Right kidney (tissue), 9 donors: ENCODE measurements at places on chromosomes 5 and 9.

DNA sequence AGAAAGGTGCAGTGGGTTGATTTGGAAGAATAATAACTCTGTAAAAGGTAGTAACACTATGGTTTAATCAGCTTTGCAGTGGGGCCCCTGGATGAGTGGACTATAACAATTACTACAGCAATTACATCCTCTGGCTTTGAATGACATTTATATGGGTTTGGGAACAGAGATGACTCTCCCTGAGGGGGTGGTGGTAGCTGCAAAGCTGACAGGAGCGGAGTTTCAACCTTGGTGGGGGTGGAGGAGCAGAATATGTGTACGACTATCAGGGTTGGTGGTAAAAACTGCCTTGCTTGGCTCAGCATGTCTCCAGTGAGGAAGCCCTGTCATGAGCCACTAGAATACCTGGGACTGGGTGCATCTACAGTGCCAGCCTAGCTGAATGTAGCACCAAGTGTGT is 28.3 kb upstream of the NR3C1 start:
- no peak for DNase-seq

DNA sequence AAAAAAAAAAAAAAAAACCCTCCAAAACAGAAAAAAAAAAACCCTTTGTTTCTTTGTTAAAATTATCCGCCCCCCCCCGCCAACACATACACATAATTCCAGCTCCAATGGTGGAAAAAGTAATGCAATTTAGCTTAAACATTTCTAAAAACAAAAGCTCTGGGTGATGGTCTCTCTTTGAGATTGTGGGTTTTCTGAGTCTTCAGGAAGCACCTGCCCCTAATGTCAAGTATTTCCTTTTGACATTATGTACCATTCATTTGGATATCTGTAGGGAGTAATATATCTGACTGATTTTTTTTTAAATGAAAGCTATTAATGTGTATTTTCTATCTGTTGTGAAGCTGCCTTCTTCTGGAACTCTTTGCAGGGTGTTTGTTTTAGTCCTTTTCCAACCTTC is 389.7 kb downstream of the TAF11L14 start:
- DNase-seq, result no peak

DNA sequence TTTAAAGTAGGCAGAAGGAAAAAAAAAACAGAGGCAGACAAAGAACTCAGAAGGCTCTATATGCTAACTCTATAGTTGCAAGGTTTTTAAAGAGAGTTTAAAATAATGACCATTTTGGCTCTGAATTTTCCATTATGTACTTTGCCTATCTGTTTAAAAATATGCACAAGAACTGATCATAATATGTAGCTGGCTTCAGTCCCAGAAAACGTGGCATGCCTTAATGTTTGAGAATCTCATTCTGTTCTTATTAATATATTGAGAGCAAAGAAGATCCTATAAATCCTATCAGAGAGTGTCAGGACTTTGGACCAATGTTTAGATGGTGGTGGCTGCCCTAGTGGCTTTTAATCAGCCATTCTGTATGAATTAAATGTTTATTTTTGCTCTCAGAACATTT is 121.5 kb downstream of the JMY start:
- no peak for DNase-seq

DNA sequence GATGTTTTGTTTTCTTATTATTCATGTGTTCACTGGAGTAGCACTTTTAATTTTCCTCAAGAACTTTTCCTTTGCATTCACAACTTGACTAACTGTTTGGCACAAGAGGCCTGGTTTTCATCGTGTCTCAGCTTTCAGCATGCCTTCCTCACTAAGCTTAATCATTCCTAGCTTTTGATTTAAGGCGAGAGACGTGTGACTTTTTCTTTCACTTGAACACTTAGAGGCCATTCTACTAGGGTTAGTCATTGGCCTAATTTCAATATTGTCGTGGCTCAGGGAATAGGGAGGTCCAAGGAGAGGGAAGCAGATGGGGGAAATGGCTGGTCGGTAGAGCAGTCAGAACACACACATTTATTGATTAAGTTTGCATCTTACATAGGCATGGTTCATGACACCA is 94.0 kb downstream of the ZNF462 start:
- DNase-seq, result no peak

DNA sequence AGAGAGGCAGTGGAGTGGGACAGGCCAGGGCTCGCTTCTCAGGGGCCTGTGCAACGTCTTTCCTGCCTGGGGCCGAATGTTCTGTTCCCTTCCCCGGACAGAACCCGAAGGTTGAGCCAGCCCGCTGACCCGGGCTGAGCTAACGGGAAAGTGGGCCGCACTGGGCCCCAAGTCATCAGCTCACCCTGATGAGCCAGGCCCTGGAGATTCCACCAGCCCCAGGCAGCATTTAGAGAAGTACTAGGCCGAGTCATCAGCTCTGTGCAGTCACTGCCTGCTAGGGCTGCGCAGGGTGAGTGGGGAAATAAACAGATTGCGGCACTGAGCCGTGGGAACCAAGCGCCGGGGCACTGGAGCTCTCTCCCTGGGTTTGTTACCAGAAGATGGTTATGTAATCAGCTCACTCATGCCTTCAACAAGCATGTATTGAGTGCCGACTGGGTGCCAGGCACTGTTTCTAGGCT is 29.1 kb upstream of the DUSP1 start:
- DNase-seq, result no peak

GRCh38 chr9:127567035-127567729 is 44.9 kb upstream of the STXBP1 start:
- DNase-seq, result peak; percentile 65

GRCh38 chr9:133463234-133463863 is 3.6 kb downstream of the CACFD1 start:
- DNase-seq, result no peak
